ENCODE measurements at places on chromosomes 11 and 22. TPM values are rescaled to one million over a fixed set of nuclear protein-coding genes. Genes with fewer than 3 reads are reported as not detected.

DNA sequence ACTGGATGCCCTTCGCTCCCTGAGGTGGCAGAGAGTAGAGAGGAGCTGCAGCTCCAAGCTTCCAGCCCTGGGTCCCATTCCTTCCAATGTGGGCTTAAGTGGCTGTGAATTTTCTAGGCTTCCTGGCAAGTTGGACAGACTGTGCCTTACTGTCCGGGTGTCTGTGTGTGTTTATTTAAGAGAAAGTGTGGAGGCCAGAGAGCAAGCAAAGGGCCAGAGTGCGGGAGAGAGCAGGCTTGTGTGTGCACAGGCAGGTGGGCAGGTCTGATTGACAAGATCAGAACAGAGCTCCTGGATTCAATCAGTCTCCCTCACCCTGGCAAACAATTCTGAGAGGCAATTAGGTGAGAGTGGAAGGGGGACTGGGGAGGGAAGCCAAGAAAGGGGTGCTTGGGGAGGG is 347.0 kb downstream of the CADM1 start:
- peak; percentile 5 for DNase-seq
- H3K4me3 ChIP-seq: no peak overlapping the region
- H3K4me1 ChIP-seq: no peaks in the 10 kb centered on the region
- no peaks in the 10 kb centered on the region for H3K36me3 ChIP-seq
- no peak overlapping the region for H3K27ac ChIP-seq

DNA sequence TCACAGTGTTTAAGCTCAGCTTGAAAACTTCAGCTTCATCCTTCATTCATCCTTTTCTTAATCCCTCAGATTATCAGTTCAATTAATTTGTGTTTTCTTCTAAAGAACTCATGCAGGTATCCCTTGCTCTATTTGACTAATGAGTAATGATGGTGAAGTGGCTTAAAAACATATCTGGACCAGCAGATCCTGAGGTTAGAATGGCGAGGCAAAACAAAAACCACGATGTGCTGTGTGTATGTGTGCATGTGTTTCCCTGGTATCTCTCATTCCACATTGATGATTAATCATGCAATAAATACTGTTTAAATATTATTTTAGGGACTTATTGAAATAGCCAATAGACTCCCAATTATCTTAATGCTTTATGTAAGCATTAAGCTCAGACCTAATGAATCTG is 437.0 kb downstream of the DYNC2H1 start:
- no peak for DNase-seq
- H3K36me3 ChIP-seq: no peaks in the 10 kb centered on the region
- no peak overlapping the region for H3K27ac ChIP-seq
- no peaks in the 10 kb centered on the region for H3K4me1 ChIP-seq

The RAB3IL1 gene
- 7.9 TPM for total RNA-seq

GRCh38 chr22:46796566-46797195 is 34.2 kb downstream of the TBC1D22A start:
- H3K4me3 ChIP-seq: no peak overlapping the region
- H3K4me1 ChIP-seq: peaks cover 26% of the 10 kb centered on the region
- DNase-seq: no peak
- peaks cover 67% of the 10 kb centered on the region for H3K36me3 ChIP-seq
- H3K27ac ChIP-seq: no peak overlapping the region
- H3K27me3 ChIP-seq: no peaks in the 10 kb centered on the region

DNA sequence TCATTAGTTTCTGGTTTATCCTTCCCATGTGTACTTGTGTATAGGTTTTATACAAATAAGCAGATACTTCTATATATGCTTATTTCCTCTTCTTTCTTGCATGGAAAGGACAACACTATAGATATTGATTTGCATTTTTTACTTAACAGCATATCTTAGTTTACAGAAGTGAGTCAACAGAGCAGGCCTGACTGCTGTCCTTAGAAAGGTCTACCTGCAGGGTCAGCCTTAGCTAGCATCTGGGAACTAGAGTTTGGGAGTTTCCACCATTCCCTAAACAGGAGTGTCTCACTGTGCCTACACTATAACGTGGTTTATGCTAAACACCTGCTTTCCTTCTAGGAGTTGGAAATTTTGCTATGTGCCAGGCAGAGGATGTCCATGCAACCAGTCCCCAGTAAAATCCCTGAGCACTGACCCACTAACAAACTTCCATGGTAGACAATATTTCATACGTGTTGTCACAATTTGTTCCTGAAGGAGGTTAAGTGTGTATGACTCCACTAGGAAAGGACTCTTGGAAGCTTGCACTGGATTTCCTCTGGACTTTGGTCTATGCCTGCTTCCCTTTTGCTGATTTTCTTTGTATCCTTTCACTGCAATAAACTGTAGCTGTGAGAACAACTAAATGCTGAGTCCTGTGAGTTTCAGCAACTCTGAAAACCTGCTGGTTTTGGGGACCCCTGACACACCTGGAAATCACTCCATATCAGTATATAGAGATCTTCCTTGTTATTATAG is 17.7 kb downstream of the PRR14L start:
- H3K4me3 ChIP-seq: no peak overlapping the region
- DNase-seq: no peak
- no peaks in the 10 kb centered on the region for H3K27me3 ChIP-seq

DNA sequence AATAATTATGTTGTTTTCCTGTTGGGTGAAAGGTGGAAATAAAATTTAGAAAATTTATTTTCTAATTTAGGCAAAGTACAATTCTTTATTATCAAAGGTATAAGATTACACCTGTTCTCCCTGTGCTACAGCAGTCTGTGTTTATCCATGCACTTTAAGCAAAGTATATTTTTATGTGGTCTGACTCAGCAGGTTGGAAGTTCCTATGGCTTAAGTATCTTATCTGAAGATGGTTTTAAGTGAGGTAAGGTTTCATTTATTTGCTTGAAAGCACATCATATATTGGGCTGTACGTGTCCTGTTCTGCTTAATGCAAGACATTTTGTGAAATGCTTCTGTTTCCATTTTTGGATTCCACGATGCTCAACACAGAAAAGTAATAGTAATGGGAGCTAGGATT is 14.6 kb downstream of the PPME1 start:
- H3K4me3 ChIP-seq: no peak overlapping the region
- no peak overlapping the region for H3K27ac ChIP-seq

- peak overlapping the region; percentile 2 for H3K27ac ChIP-seq
- H3K36me3 ChIP-seq: no peaks in the 10 kb centered on the region
- peak; percentile 67 for DNase-seq
- H3K4me1 ChIP-seq: peaks cover 17% of the 10 kb centered on the region
- no peak overlapping the region for H3K4me3 ChIP-seq
Measured at GRCh38 chr11:14413307-14414069, 54.5 kb upstream of the RRAS2 start.

All from suprapubic skin (tissue), 4 donors.